ENCODE measurements at places on chromosomes 2 and 18.

DNA sequence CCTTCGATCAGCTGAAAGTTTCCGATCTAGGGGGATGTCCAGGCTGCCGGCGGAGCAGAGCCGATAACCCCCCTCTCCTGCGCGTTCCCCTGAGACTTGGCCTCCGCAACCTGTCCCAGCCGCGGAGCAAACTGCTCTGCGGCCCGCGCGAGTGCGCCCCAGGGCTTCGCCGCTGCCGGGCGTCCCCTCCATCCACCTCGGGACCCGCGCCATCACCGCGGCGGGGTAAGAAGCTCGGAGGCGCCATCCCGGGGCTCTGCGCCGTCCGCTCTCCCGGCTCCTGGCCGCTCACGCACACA is 990 bp upstream of the GDF7 start:
- DNase-seq = no peak

DNA sequence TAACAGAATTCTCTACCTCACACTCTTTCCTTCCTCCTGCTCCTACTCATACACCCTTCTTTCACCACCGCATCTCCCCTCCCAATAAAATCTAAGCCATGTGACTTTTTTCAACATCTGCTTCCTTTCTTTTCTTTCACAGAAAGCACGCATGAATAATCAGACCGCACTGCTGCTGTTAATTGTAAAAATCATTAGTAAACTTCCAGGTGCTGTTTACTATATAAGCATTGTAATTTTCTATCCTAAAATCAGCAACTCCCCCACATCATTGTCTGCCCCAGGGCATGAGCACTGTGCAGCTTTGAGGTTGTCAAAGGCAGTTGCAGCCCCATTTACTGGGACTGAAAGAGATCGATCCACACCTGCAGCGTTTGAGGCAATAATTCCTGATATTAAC is 782.6 kb upstream of the ID2 start:
- no peak for DNase-seq

GRCh38 chr2:16067866-16068551 is 127.7 kb downstream of the MYCN start:
- no peak for DNase-seq

GRCh38 chr2:99238599-99238998 is 16.9 kb downstream of the LYG2 start:
- DNase-seq = no peak

GRCh38 chr18:23738151-23738550 is 48.9 kb downstream of the LAMA3 start:
- no peak for DNase-seq

DNA sequence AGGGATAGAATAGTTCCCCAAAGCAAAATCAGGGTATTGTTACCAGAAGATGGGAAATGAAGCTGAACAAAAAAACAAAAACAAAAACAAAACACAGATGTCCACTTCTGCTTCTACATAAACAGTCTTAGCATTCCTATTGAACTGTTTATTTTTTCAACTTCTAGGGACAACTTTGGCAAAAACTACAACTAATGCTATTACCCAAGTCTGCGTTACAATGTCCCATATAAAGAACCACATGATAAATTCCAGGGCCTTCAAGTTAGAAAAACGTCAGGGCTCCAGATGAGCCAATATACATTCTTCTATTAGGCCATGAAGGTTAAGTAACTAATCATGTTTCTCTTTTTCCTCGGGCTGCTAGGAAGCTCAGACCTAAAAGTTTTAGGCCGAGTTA is 16.9 kb downstream of the PID1 start:
- no peak for DNase-seq

GRCh38 chr2:37523814-37524362 is 147.6 kb downstream of the CDC42EP3 start:
- DNase-seq = no peak

- DNase-seq = no peak
Observed at GRCh38 chr2:163469561-163469962, 266.2 kb downstream of the FIGN start.

- no peak for DNase-seq
Observed at GRCh38 chr2:11508279-11508678, 25.6 kb upstream of the GREB1 start.

DNA sequence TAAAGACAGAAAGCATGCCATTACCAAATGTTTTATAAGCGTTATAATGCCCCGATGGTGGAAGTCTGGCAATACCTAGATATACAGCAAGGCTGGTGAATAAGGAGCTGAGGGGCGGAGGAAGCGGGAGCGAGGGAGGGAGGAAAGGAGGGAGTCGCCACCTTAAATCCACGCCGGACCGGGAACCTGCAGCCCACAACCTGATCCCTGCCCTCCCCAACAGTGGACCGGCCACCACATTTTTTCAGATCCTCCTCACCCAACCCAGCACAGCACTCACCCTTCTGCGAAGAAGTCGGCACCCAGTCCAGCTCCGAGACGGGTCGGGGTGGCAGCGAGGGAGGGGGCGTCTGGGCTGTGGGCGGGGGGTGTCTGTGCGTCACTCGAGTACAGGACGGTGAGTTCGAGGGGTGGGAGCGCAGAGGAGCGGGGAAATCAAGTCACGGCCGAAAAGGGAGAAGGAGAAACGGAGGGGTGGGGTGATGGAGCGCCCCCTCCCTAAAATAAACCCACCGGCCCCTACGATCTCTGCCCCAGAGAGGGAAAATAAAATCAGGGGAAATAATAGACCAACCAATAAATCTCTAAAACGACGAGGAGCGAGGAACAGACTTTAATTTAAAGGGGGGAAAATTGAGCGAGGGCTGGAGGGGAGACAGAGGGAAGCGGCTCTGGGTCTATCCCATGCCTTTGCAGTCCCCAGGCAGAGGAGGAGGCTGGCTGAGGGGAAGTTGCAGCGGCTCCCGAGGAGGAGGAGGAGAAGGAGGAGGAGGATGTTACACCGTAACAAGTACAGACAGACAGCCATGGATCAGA is 96.5 kb upstream of the SERTAD2 start:
- no peak for DNase-seq

- DNase-seq = no peak
Observed at GRCh38 chr2:191612496-191612895, 65.4 kb upstream of the NABP1 start.

DNA sequence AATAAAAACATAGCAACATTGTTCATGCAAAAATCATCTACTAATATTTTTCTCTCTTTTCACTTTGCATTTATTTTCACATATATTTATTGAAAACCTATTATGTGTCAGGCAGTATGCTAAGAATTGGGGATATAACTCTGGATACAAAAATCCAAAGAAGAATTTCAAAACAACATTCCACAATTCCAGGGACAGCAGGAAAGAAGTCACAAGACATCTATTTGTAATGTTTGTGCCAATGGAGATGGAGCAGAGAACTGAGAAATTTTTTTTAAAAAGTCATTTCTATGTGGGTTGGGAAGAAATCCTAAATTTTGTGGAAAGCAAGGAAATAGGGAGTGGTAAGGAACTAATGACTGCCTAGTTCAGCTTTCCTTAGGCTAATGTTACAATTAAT is 128.6 kb upstream of the TLK1 start:
- DNase-seq = no peak

- DNase-seq = no peak
Observed at GRCh38 chr18:24831871-24832665, 371.6 kb downstream of the HRH4 start.

GRCh38 chr2:52107124-52107523 is 1075.2 kb upstream of the NRXN1 start:
- DNase-seq = no peak

- DNase-seq = no peak
Observed at GRCh38 chr2:3646446-3646845, 11.6 kb upstream of the ALLC start.

- DNase-seq = no peak
Observed at GRCh38 chr18:58618822-58619595, 9.9 kb downstream of the ALPK2 start.

- DNase-seq = no peak
Observed at GRCh38 chr18:62179213-62179612, 7.6 kb downstream of the PIGN start.
